ENCODE measurements at places on chromosomes 4 and X.

DNA sequence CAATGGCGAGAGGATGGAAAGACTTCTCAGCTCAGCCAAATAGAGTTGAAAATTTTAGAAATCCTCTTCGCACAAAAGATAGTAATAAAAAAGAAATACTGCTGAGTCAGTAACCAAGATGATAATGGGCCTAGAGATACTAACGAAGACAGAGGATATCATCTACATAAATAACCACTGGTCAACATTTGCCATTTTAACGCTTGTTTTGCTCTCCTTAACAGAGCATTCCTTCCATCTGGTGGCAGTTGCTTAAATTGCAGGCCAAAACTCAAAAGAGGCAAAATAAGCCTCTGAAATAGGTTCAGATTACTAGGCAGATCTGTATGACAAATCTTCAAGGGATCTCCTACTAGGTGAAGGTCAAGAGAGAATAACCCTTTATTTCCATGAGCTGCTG lies 51.7 kb upstream of the MCF2 start:
- DNase-seq: no peak

- DNase-seq: no peak
Measured at GRCh38 chrX:148049441-148049840, 68.3 kb downstream of the FMR1NB start.

- no peak for DNase-seq
Measured at GRCh38 chr4:146182443-146182842, 6.9 kb downstream of the LSM6 start.

DNA sequence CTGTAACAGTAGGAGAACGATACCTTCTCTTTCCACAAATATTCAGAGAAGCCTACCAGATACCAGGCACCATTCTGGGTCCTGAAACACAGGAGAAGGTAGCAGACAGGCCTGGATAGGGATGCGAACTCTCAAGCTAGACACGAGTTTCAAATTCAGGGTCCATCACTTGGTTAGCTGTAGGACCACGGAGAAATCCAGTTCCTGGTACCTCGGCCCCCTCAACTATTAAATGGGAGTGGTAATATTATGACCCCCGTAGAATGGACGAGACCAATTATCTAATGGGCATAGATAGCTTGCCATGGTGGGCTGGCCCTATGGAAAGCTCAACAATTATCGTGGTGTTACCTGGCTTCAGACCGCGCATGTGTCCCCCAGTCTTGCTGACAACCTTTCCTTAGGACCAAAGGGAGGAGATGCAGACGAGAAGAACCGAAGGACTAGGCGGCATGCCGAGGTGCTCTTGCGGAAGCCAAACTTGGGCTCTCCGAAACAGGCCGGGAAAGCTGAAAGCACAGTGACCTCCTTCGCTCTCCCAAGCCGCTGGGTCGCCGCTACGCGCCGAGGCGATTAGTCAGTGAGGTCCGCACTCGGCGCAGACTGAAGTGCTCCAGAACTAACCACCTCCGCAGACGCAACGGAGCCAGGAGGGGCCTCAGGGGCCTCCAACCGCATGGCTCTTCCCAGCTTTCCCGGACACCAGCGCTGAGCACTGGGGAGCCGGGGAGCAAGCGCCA lies 19.6 kb downstream of the NKX3-2 start:
- no peak for DNase-seq

DNA sequence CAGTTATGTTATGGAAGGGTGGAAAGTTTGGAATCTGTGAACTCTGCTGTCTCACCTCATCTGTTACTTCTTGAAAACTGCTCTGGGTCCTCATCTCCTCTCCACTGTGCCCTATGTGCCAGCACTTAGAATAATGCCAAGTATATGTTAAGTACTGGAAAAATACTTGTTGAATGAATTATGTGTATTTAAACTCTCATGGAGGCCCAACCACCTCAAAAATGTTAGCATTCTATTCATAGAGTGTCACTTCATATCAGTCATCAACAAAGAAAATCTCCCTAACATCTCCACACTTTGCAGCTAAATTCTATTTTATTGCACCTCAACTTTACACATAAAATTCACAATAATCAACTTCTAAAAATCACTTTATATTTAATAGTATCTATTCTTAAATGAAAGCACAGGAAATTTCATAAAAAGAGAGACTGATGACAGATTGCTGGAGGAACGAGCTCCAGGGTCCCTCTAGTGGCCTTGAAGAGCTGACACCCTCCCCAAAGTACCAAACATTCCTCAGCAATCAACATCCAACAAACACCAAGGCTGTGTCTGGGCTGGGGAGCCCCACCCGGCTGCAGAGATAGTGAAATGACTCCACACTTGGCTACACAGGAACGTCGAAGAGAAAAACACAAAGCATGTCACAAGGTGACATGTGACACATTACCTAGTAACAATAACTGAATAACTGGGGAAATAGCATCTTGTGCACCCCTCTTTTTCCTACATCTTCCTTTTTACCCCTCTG lies 45.8 kb downstream of the SLC39A8 start:
- DNase-seq: no peak

DNA sequence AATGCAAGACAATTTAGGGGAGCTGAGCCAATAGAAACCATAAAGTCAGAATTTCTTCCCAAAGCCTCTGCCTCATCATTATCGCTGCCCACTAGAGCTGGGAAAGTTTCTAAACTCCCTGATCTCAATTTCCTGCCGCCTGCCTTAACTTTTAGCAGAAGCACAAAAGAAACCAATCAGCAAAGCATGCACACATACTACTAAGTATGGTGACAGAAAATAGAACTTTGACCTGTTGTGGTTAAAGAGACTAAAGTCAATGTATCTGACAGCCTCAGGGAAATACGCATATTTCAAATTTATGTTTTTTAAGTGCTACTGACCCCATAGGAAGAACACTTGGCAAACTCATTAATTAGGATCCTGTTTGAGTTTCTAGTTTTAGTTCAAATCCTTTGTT lies 10.1 kb downstream of the STK26 start:
- no peak for DNase-seq

DNA sequence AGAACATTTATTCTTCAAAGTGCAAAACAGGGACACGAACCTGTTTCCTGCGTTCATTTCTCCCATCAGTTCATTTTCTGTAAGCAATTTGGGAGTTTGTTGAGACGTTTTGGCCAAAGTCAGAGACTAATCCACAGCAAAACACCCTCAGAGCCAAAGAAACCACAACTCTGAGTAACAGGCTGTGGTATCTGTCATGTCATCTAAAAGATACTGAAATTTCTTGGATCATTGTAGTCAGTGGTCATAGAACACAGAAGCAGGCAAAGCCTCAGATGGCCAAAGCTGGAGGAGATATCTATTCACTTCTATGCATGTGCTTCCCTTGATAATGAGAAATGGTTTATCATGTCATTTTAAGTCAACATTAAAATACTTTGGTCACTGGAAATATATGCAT lies 485.6 kb upstream of the GALNT7 start:
- DNase-seq: no peak

DNA sequence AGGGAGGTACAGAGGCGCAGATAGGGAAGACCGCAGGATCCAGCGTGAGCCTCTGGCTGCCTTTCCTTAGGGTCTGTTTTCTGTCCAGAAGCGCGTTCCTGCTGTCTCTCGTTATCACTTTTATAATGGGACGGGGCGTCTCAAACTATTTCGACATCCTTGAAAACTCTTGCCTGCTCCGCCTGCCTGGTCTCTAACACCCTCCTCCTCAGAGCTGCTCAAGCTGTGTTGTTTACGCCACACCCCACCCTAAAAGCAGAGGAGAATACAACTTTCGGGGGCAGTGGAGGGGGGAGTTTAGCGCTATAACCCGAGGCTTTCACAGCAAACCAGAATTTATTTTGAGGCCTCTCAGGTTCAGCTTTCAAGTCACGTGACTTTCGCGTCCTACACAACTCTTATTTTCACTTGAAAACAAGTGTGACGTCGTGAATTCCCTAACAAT lies 646 bp upstream of the FAM3A start:
- DNase-seq: no peak

- DNase-seq: no peak
Measured at GRCh38 chr4:70443329-70443728, 28.7 kb upstream of the MUC7 start.

DNA sequence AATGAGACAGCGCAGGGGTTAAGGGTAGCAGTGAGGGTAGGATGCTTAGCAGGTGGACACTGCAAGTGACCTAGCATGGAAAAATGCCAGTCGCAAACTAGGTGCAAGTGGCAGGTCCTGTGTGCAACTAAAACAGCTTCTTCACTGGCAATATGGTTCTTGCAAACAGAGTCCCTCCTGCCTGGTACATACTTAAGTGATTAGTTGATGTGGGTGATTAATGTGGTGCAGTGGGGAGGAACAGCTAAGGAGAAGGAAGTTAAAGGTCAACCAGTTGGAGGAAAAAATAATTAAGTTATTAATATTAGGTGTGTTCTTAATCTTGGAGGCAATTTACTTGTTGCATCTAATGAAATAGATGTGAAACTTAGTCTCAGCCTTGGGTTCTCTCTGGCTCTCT lies 121.6 kb upstream of the IGFBP7 start:
- DNase-seq: no peak

- no peak for DNase-seq
Measured at GRCh38 chrX:80216086-80216485, 201.5 kb downstream of the TBX22 start.

GRCh38 chrX:112068430-112068829 lies 14.1 kb downstream of the TRPC5 start:
- DNase-seq: no peak

- DNase-seq: no peak
Measured at GRCh38 chrX:19735244-19735643, 152.2 kb downstream of the SH3KBP1 start.

- no peak for DNase-seq
Measured at GRCh38 chr4:97504713-97505112, 638.6 kb downstream of the STPG2 start.

GRCh38 chr4:153603258-153603657 lies 80.8 kb upstream of the TLR2 start:
- no peak for DNase-seq

DNA sequence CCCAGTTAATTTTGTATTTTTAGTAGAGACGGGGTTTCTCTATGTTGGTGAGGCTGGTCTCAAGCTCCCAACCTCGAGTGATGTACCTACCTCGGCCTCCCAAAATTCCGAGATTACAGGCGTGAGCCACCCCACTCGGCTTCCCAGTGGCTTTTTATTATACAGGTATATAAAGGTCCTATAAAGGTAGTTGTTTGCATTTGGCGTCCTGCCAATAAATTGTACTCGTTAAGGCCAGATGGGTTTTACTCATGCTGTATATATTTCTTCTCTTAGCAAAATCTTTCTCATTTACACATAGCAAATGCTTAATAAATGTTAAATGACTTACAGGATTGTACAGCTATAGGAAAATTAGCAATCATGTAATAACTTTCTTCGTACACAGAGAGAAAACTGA lies 6.9 kb downstream of the SHROOM3 start:
- no peak for DNase-seq

DNA sequence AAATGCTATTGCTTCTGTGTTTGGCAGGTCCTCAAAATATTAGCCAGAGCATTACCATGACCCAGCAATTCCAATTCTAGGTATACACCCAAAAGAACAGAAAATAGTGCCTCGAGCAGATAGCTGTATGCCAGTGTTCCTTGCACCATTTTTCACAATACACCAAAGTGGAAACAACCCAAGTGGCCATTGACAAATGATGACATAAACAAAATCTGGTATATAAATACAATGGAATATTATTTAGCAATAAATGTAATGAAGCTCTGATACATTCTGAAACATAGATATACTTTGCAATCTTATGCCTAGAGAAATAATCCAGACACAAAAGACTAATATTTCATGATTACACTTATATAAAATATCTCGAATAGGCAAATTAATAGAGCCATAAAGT lies 451.8 kb upstream of the PCDH7 start:
- DNase-seq: no peak

- no peak for DNase-seq
Measured at GRCh38 chr4:155960522-155960921, 6.9 kb upstream of the CTSO start.

DNA sequence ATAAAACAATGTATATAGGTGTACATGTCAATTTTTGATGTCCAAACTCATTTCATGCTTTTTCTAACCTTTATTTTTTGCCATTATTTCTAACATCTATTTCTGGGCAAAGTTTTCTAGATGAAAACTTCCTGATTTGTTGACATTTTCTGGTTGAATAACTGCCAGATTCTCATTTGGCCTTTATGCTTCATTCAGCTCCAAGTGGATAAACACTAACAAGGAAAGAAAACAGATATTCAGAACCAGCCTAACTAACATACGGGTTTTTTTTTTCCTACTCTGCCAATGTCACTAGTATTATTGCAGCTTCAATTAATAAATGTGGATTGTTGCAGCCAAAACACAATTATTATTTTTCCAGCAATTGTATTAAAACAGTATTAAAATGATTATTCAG lies 50.9 kb upstream of the RAP1GDS1 start:
- DNase-seq: no peak

DNA sequence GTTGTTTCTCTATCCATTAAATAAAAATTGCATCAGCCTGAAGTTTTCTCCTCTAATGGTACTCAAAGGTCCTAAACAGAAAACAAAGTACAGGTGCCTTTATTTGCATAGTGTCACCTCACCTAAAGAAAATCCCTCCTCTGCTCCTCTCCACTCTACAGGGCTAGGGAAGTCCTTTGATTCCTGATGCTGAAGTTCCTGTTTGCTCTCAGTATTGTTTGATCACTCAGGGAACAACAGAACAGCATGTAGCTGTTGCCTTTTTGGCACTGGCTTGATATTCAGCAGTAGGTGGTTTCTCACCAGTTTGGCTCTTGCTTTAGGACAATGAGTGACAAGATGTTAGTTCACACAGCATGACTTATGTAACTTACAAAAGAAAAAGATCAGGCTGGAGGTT lies 156.2 kb upstream of the SLC7A11 start:
- no peak for DNase-seq

DNA sequence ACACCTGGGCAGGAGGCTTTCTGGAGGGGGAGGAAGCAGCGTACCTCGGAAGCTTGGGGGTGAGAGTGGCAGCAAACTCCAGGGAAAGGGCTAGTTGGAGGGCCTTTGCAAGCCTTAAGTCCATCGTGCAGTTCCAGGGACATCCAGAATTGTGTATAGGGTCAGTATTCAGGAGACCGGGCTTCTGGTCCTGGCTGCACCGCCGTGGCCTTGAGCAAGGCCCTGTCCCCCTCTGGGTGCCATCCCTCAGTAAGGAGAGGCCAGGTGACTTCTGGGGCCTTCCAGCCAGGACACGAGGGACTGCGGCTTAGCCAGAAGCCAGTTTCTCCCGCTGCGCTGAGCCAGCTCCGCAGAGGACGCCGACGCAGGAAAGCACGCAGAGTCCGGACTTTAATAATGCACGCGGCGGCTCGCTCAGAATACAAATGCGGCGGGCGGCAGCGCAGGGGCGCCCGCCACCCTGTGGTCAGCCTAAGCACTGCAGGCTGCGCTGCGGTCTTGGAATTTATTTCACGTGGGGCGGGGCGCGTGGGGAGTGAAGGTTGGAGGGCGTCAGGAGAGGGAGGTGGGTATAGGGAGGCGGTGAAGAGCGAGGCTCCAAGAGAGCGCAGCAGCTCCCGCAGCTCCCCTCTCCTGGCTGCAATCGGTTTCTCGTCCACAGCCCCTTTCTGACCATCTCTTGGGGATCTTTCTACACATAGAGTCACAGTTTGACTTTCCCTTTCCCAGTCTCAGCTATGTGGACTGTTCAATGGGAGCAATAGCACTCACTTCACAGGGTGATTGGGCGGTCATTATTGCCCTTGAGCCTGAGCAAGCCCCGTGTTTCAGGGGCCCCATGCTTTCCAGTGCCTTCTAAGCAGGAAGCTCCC lies 94.1 kb upstream of the GPR50 start:
- DNase-seq: peak; percentile 21
